T1000 (cell line): ENCODE measurements at places on chromosomes 1 and 21.

DNA sequence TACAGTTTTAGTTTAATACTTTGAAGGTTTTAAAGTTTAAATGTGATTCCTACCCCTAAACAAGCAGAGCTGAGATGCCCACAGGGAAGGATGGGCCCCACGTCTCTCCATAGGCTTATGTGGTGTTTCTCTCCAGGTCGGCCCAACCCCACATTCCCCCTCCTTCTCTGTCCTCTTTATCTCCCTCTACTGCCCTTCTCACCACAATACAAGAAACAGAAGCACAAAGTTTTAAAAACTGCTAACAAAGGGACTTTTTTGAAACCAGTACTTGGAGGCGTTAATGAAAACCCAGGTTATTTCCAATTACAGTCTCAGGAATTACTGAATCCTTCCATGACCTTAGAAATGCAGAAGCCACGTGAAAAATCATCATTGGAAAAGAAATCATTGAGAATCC, 324.0 kb downstream of the NTNG1 start:
- DNase-seq, result no peak

DNA sequence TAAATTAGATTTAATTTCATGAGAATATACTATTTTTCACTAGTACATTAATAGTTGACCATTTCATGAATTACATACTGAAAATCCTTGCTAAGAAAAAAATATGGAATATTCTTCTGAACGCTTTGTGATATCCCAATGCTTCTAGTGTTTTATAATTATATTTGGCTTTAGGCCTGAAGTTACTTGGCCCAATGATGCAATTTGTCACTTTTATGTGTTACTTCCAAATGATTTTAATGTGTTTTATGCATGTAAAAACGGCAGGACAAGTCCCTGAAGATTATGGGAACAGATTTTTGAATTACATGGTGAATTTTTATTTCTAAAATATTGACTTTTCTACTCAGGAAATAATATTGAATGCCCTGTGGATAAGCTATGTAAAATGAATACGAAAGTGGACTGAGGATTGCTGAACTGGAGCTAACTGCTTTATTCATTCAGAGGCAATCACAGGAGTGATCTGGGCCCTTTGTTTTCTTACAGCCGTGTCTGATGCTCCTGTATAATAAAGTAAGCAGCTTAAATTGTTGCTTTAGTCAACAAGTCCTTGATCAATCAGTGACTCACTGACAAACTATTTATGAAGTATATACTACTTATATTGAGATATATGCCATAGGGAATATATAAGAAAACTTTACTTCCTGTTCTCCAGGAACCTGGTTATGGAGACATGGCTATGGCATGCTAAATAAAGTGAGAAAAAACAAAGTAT, 543.0 kb upstream of the RGS18 start:
- DNase-seq, result no peak

GRCh38 chr1:231073331-231073730, 33.3 kb upstream of the FAM89A start:
- no peak for DNase-seq

DNA sequence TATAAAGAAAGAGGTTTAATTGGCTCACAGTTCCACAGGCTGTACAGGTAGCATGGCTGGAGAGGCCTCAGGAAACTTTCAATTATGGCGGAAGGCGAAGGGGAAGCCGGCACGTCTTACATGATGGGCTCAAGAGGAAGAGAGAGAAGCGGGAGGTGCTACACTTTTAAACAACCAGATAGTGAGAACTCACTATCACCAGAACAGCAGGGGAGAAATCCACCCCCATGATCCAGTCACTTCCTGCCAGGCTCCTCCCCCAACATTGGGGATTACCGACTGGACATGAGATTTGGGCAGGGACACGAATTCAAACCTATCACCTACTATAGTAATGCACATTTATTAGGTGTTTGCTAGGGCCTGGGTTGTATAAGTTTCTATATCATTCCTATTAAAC, 117.8 kb downstream of the ZMYM4 start:
- no peak for DNase-seq

DNA sequence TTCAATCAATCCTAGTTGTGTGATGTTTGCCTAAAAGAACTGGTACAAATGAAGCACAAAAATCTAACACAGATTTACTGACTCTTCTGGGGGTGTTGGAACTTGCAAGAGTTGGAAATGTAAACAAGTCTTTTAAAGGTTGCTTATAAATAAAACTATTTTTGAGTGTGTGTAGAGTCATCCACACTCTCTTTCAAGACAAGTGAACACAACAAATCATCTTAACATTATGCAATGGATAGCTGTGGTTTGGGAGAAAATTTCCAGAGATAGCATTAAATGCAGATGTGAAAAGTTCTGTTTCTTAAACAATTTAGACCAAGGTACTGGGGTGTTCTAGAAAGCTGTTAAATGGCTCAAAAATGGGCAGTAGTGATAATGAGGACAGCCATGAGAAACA, 28.7 kb downstream of the C1orf87 start:
- no peak for DNase-seq

GRCh38 chr1:205325334-205325884, 3.9 kb upstream of the NUAK2 start:
- DNase-seq, result peak; percentile 72

- no peak for DNase-seq
These were observed 72.2 kb upstream of the DPT start for GRCh38 chr1:168801032-168801745.

DNA sequence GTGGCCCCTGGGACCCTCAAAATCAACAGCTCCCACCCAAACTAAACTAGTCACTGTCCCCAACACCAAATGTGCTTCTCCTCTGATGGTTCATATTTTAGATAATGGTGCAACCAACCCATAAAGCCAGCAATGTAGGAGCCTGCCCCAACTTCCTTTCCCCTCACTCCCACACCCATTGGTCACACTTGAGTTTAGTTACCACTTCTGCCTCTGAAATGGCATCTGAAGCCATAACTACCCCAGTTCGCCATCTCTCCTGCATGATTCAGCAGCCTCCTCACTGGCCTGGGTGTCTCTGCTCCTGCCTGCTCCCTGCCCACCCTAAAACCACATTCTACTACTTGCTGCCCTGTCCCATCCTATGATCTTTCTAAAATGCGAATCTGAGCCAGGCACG, 3.4 kb upstream of the CDCP2 start:
- no peak for DNase-seq

DNA sequence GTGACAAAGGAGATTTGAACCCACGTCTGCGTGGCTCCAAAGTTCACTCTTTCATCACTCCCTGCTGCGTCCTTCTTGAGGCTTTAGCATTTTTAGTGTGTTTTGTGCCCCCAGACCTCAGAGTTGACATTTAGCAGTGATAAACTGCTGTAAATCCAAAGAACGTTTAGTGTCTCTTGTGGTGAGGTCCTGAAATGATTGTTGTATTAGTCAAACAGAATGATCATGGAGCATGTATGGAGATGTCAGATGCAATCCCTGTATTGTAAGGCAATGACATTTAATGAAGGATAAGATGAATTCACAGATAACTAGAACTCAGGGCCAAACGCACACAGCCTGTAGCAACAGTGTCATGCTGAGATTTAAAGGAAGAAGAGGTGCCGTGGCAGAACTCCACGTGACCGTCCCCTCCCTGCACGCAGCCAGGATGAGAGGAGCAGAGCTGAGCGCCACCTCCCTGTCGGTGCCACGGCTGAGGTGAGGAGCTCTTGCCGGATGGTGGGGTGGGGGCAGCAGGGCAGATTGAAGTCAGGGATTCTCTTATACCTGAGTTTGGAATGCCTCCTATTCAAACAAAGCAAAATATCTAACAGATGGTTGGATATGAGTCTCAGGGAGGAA, 30.1 kb downstream of the NTPCR start:
- DNase-seq, result no peak

DNA sequence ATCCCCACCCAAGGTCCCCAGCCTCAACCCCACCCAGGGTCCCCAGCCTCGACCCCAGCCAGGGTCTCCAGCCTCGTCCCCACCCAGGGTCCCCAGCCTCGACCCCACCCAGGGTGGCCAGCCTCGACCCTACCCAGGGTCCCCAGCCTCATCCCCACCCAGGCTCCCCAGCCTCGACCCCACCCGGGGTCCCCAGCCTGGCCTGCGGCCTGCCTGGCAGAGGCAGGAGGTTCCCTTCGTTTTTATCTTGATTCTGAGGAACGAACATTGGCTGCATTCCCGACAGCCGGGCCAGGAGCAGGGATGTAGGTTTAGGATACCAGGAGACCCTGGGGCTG, 3.4 kb upstream of the PDE9A start:
- no peak for DNase-seq
